ENCODE measurements at places on chromosomes 3 and 15. TPM values are rescaled to one million over a fixed set of nuclear protein-coding genes. Genes with fewer than 3 reads are reported as not detected.

DNA sequence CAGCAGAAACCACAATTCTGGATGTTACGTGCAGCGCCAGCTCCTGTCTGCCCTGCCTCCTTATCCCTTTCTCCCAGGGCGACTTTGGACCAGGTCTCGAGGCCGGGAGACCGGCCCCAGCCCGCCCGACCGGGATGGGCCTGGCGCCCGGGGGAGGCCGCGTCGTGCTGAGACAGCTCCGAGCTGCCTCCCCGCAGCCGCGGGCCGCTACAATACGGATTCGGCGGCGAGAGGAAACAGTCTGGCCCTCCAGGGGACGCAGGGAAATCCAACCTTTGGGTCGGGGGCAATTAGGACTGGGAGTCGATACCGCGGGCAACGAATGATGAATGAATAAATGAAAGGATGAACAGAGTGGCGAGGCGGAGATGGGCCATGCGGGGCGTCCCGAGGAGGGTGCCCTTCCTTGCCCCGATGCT is 537 bp downstream of the GRAMD2A start:
- no peak for DNase-seq

DNA sequence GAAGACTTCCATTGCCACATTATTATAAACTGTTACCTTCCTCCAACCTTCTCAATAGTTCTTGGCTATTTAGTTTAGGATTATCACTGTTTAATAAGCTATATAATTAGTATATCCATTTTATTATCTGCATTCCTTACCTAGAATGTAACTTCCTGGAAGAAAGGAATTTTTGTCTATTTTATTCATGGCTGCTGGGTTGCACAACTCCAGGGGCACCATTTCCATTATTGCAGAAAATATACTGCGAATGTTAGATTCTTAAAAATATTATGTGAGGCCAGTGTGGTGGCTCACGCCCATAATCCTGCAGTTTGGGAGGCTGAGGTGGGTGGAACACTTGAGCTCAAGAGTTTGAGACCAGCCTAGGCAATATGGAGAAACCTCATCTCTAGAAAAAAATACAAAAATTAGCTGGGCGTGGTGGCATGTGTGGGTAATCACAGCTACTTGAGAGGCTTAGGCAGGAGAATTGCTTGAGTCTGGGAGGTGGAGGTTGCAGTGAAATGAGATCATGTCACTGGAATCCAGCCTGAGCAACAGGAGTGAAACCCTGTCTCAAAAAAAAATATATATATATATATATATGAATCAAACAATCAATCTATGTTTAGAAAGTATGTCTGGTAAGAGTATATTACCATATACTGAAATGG is 19.9 kb downstream of the CLDN1 start:
- DNase-seq, result no peak

GRCh38 chr3:39196671-39197356 is 4.4 kb upstream of the XIRP1 start:
- DNase-seq, result no peak

Gene LMAN1L
- total RNA-seq, result not detected

Gene GRK7
- total RNA-seq, result not detected
